IMR-90 (cell line): ENCODE measurements at places on chromosomes 3 and 15. TPM values are rescaled to one million over a fixed set of nuclear protein-coding genes. Genes with fewer than 3 reads are reported as not detected.

Gene DCLK3
- not detected in 2 replicates for total RNA-seq

Gene HPS3
- 24.2 and 25.6 TPM in 2 replicates for total RNA-seq

Gene PLXND1
- total RNA-seq: 19.2 and 22.5 TPM in 2 replicates

Gene PCNP
- total RNA-seq: 34.6 and 87.5 TPM in 2 replicates

Gene OXTR
- total RNA-seq: 56.1 and 76.9 TPM in 2 replicates

Gene C3orf70
- 1.8 and 2.8 TPM in 2 replicates for total RNA-seq

Gene DUT
- total RNA-seq: 18.8 and 30.3 TPM in 2 replicates

Gene DPH6
- total RNA-seq: 8.1 and 21.4 TPM in 2 replicates

Gene PLSCR2
- not detected in 2 replicates for total RNA-seq

Gene ADAMTSL3
- under 0.01 TPM in 1 of 2 replicates, not detected in the other for total RNA-seq

Gene CCR4
- total RNA-seq: not detected in 2 replicates

Gene SNRPN
- 167 and 185 TPM in 2 replicates for total RNA-seq

Gene CADM2
- under 0.01 TPM in 1 of 2 replicates, not detected in the other for total RNA-seq

Gene LDHAL6B
- total RNA-seq: not detected in 2 replicates

Gene DNAJC17
- 58.3 and 107 TPM in 2 replicates for total RNA-seq

Gene GOLGA8Q
- total RNA-seq: 0.18 and 0.28 TPM in 2 replicates

Gene FRMD4B
- 0.28 and 0.36 TPM in 2 replicates for total RNA-seq

Gene CCDC54
- not detected in 2 replicates for total RNA-seq

Gene HIGD2B
- total RNA-seq: not detected in 2 replicates

Gene PATL2
- total RNA-seq: not detected in 2 replicates

Gene IL17RB
- total RNA-seq: under 0.01 TPM in 1 of 2 replicates, not detected in the other

Gene MNS1
- total RNA-seq: 0.36 and 0.83 TPM in 2 replicates

Gene SLC25A26
- 12.7 and 17.5 TPM in 2 replicates for total RNA-seq

Gene CD96
- 0.18 and 0.28 TPM in 2 replicates for total RNA-seq

Gene CYP1A2
- not detected in 2 replicates for total RNA-seq

Gene CEP97
- total RNA-seq: 21.9 TPM in 2 replicates

Gene MED12L
- total RNA-seq: 0.18 and 0.28 TPM in 2 replicates

Gene SV2B
- total RNA-seq: not detected in 2 replicates

Gene BSN
- under 0.01 TPM in 2 replicates for total RNA-seq

Gene XIRP1
- under 0.01 TPM in 2 replicates for total RNA-seq

Gene ISLR
- under 0.01 TPM in 2 replicates for total RNA-seq

Gene SUMF1
- total RNA-seq: 25.0 and 26.3 TPM in 2 replicates

Gene CTXN2
- total RNA-seq: not detected in 2 replicates

Gene TIMP4
- total RNA-seq: 0.54 and 0.56 TPM in 2 replicates
